DMS79 treated with DMSO at 0.1 percent for 48 hours (cell line): ENCODE measurements at places on chromosomes 7 and 10.

- DNase-seq, result no peak
Observed at GRCh38 chr7:66877577-66878300, 43.3 kb upstream of the TMEM248 start.

DNA sequence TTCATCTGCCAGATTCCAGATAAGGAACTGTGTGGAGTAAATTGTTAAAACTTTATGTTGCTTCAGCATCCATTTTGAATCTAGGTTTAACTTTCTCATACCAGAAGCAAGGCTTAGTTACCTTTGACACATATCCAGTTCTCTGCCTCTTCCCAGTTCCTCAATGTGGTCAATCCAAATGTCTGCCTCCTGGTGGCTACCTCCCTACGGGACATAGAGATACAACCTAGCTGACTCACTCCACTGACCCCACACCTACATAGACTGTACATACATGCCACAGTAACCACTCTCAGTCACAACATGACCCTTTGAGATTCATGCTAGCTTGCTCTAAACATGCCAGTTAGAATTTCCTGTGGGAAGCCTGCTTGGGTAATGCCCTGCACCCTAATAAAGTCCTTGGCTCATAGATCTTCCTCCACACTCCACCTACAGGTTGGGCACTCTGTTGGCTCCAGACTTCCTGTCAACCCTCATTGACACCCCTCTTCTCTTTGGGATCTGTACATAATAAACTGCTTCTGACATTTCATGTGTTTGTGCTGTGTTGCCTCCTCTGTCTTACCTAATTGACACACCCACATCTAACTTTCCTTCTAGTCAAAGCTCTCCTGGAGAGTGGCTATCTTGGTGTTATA is 278.1 kb downstream of the HTR7 start:
- no peak for DNase-seq

GRCh38 chr10:72552857-72553256 is 73.0 kb downstream of the MICU1 start:
- DNase-seq, result no peak

GRCh38 chr7:68700414-68700813 is 897.9 kb upstream of the AUTS2 start:
- no peak for DNase-seq

DNA sequence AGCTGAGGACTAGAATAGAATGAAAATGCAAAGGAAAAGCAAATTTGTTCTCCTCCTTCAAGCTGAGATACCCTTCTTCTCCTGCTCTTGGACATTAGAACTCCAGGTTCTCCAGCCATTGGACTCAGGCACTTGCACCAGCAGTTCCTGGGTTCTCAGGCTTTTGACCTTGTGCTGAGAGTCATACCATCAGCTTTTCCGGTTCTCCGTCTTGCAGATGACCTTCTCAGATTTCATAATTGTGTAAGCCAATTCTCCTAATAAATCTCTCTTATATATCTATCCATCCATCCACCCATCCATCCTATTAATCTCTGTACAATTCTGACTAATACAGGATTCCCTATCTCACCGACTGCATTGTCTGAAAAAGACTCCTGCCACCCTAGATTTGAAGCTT is 108.3 kb downstream of the AHR start:
- no peak for DNase-seq

- DNase-seq, result no peak
Observed at GRCh38 chr7:6637544-6638229, 569 bp downstream of the ZNF316 start.

DNA sequence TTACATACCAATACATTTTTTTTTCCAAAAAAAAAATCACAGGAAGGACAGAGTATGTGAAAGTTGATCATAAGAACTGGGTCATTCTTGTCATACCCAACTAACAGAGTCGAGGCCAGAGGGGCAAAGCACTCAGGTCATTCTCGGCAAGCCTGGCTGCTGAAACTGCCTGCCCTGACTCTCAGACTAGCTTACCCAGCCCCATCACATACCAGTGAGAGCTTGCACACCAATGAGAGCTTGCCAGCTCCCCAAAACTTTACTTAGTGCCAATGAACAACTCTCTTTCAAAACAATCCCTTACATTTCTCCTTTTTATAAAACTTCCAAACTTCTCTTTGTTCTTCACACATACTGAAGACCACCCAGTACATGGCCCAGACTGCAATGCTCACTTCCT is 48.9 kb downstream of the VOPP1 start:
- DNase-seq, result no peak
